Activated CD4-positive, alpha-beta T cell treated with anti-CD3 and anti-CD28 coated beads, Interleukin-2, amount 10 ng/mL, durations not matched to agents 24 days and 14 days (primary cell): ENCODE measurements at places on chromosomes 5 and 9. TPM values are rescaled to one million over a fixed set of nuclear protein-coding genes. Genes with fewer than 3 reads are reported as not detected.

The REEP2 gene
- 3.5 and 4.6 TPM in 2 replicates for total RNA-seq

The IL13 gene
- 231 and 239 TPM in 2 replicates for total RNA-seq

The PLPPR1 gene
- total RNA-seq, result not detected in 2 replicates

The NSD1 gene
- total RNA-seq, result 103 and 108 TPM in 2 replicates

The QRFP gene
- total RNA-seq, result not detected in 2 replicates

The SAXO1 gene
- not detected in 2 replicates for total RNA-seq

The PDE6A gene
- not detected in 2 replicates for total RNA-seq

The ASS1 gene
- 3.2 and 4.5 TPM in 2 replicates for total RNA-seq

The PCDHGB5 gene
- 0.43 and 0.47 TPM in 2 replicates for total RNA-seq

The GTF3C5 gene
- total RNA-seq, result 85.4 and 92.3 TPM in 2 replicates

The GABRA6 gene
- not detected in 2 replicates for total RNA-seq

The TMOD1 gene
- total RNA-seq, result 0.71 and 0.91 TPM in 2 replicates

The CBY3 gene
- total RNA-seq, result 0.45 and 0.63 TPM in 2 replicates

The DNM1 gene
- 0.95 and 1.5 TPM in 2 replicates for total RNA-seq

The MYOT gene
- total RNA-seq, result not detected in 2 replicates

The FOXD4L5 gene
- 0.17 TPM in 1 of 2 replicates, not detected in the other for total RNA-seq

The ARSB gene
- total RNA-seq, result 11.5 and 12.4 TPM in 2 replicates

The LVRN gene
- total RNA-seq, result not detected in 2 replicates

The LECT2 gene
- total RNA-seq, result not detected in 2 replicates

The GKAP1 gene
- 2.3 and 2.8 TPM in 2 replicates for total RNA-seq

The IL5 gene
- total RNA-seq, result 7.0 and 7.1 TPM in 2 replicates

The PCDHA9 gene
- not detected in 2 replicates for total RNA-seq

The SOX30 gene
- 0.19 TPM in 1 of 2 replicates, not detected in the other for total RNA-seq

The CENPP gene
- 26.9 and 27.5 TPM in 2 replicates for total RNA-seq

The CNTNAP3B gene
- total RNA-seq, result not detected in 2 replicates

The SH3GL2 gene
- total RNA-seq, result not detected in 2 replicates

The KCNT1 gene
- not detected in 2 replicates for total RNA-seq
